Suprapubic skin (tissue), 4 donors: ENCODE measurements at places on chromosomes 16 and 17. TPM values are rescaled to one million over a fixed set of nuclear protein-coding genes. Genes with fewer than 3 reads are reported as not detected.

GRCh38 chr17:68246271-68247028 lies 1.4 kb upstream of the AMZ2 start:
- no peak for DNase-seq

GRCh38 chr16:54687043-54687899 lies 243.4 kb upstream of the IRX5 start:
- DNase-seq: no peak

- no peak for DNase-seq
Observed at GRCh38 chr17:4497101-4497824, 1.4 kb upstream of the SPNS2 start.

GRCh38 chr17:67636834-67637520 lies 80.8 kb upstream of the NOL11 start:
- DNase-seq: no peak

GRCh38 chr17:59315866-59316265 lies 15.6 kb upstream of the YPEL2 start:
- no peak for DNase-seq

GRCh38 chr16:75236736-75237397 lies 14.6 kb downstream of the BCAR1 start:
- DNase-seq: no peak

- DNase-seq: no peak
Observed at GRCh38 chr17:69908626-69909368, 166.2 kb upstream of the KCNJ16 start.

DNA sequence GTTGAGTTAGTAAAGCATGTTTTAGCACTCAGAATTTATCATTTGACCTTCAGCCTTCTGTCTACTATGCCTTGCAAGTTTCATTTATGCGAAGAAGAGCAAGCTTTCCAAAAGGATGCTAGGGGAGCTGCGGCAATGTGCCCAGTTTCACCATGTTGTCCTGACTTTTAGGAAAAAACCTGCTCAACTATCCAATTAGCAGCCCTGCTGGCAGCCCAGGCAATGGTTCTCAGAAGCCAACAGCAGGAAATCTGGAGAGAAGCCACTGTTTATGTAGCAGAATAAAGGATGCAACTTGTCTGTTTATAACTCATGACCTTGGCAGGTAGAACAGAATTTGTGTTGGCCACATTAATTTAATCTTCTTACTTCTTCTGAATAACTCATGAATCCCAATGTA lies 230.8 kb downstream of the ABCC12 start:
- DNase-seq: no peak

- DNase-seq: no peak
Observed at GRCh38 chr17:65711671-65712276, 150.3 kb upstream of the AXIN2 start.

Gene TPSD1
- 0.83 TPM for total RNA-seq
